ENCODE measurements at places on chromosomes 11 and 22.
A peak's percentile ranks its signal among the peaks of the same experiment; 100 is the strongest.

- DNase-seq: no peak
These were observed 4.6 kb downstream of the KRTAP5-8 start for GRCh38 chr11:71542382-71542781.

GRCh38 chr11:12192794-12193514 is 82.6 kb downstream of the MICAL2 start:
- no peak for DNase-seq

- peak; percentile 89 for DNase-seq
These were observed 3.1 kb downstream of the ILK start for GRCh38 chr11:6606471-6607189.

GRCh38 chr11:69698362-69698761 is 5.5 kb downstream of the FGF19 start:
- no peak for DNase-seq

DNA sequence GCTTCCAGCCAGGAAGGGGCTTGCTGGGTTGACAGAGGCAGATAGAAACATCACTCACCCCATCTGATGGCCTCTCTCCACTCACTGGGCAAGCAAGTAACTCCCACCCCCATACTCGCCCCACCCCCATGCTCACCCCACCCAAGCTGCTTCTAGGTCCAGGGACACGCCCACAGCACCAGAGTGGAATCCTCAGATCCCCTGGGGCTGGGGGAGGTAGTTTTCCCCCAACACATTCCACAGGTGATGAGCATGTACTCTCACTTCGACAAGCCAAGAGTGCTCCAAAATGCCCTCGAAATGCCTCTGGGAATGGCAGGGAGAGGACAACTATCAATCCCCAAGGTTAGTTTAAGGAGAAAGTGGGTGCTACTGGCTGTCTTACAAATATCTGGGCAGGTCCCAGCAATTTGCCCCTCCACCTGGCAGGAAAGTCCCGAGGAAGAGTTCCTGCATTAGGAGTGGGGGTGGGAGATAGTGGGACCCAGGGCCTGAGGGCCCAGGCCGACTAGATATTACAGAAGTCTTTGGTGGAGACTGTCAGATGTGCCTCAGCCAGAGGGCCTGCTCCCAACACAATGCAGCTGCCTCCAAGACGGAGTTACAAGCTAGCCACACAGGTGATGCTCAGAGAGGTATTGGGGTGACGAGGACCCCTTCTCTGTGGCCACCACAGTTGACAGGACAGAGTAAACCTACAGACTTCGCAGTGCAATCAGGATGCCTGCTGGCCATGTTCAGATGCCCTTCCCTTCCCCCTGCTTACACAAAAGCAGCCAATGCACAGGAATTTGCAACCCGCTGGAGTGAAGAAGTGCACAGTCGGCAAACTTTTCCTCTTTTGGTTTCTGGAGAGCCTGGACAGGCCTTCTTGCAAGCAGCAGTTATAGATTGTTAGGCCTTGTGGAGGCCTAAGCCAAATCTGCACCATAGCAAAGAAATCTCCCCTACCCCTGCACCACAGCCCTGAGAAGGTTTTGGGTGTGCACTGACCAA is 2.9 kb upstream of the LMO1 start:
- DNase-seq: no peak

DNA sequence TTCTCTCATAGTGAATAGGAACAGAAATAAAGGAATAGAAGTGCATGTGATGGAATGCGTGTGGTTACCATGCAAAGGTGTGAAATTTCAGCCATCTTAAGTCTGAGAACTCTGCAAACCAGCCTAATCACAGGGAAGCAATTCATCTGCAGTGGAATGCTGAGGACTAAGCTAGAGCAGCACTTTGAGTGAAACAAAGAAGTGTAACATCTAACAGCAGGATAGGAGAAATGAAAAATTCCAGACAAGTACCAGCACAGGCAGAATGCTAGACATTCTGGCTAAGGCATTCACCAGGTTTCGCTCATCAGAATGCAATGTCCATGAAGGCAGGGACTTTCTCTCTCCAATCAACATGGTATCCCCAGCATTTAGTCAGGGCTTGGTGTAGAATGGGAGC is 41.2 kb upstream of the SLC36A4 start:
- DNase-seq: no peak

DNA sequence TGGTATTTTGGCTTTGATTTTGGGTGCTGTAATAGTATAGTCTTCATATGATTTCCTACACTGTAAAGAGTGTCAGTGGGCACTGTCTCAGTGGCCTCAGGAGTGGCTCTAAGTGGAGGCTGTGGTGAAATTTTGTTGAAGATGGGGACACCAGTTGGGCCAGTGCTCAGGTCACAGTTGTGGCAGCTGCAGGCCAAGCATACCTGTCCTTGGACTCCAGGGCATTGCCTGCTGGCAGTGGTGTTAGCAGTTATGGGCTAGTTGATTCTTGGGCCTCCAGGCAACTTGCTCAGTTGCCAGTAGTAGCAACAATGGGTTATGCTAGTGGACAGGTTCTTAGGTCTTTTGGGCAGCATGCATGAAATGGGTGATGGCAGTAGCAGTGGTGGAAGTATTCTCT is 39.2 kb upstream of the SLC22A25 start:
- DNase-seq: no peak

DNA sequence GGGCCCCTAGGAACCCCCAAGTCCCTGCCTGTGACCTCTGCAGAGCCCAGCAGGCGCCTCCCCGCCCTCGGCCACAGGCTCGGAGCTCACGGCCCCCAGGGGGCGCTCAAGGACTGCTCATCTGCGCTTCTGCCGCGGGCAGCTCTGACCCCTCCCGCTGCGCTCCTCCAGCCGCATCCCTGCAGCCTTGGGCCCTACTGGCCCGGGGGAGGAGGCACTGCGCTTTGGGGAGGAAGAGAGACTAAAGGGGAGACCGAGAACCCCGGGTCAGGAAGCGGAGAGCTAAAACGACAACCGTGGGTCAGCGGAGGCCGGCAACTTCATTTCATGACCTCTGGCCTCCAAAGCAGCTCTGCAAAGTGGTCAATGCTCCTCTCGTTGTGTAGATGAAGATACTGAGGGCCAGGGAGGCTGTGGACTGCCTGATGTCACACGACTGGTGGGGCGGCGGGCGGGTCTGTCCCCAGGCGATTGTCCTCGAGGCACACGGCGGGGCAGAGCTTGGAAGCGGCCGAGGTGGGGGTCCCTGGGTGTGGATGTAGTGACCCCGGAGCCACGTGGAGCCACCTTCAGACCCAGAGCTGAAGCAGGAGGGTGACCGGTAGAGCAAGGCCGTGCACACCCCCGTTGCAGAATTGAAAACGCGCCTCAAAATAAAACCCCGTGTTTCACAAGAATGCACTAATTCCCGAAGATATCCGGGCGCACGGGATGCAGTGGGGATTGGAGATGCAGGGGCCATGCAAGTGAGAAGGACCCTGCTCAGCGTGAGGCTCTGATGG is 2.7 kb upstream of the KRTAP5-6 start:
- DNase-seq: peak; percentile 98

DNA sequence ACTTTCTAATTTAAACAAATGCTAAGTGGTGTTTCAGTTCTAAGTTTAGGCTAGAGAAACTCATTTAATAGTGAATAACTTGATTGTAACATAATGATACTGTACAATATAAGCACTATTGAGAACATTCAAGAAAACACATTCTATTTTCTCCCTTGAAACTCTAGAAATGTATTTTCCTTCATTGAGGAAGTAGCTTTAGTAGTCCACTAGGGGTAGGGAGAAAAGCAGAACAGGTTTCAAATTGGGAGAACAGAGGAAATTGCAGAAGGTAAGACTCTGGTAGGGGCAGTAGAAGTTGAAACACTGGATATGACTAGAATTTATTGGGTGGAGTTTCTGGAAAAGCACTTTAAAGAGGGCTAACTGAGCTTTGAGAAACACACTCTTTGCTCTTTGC is 31.6 kb upstream of the MPPED2 start:
- DNase-seq: no peak

- DNase-seq: no peak
These were observed 117.0 kb downstream of the FBXO7 start for GRCh38 chr22:32591620-32592019.

DNA sequence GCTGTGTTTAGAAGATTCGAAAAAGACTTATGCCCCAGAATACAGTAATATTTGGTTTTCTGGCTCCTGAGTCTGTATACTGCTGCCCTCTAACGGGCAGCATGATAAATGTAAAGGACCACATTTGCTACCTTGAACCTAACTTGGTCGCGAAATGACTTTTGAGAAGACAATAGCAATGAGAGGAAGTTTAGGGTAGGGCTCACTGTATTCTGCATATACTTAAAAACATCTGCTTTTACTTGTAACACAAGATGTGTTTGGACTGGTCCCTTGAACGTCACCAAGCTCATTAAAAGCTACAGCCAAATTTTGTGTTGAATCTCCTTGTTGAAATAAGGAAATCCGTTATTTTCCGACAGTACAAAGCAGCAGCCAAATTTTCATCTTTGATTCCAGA is 309.1 kb downstream of the SWAP70 start:
- DNase-seq: no peak

DNA sequence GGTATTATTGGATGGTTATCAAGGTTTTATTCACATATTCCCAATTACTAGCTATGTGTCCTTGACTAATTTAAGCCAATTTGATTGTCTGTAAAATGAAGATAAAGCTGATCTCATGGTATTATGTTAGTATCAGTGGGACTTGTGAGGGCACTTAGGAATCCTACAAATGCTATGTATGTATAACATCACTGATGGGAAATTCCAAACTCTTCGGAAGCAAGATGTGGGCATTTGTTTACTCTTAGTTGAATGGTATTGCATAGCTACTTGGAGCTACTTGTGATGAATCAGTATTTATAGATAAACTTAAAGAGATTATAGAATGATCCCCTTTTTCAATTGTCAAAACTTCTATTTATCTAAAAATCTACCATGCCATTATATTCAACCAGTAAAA is 239.9 kb downstream of the CNTN5 start:
- no peak for DNase-seq

GRCh38 chr11:27388001-27388400 is 25.0 kb upstream of the CCDC34 start:
- no peak for DNase-seq

DNA sequence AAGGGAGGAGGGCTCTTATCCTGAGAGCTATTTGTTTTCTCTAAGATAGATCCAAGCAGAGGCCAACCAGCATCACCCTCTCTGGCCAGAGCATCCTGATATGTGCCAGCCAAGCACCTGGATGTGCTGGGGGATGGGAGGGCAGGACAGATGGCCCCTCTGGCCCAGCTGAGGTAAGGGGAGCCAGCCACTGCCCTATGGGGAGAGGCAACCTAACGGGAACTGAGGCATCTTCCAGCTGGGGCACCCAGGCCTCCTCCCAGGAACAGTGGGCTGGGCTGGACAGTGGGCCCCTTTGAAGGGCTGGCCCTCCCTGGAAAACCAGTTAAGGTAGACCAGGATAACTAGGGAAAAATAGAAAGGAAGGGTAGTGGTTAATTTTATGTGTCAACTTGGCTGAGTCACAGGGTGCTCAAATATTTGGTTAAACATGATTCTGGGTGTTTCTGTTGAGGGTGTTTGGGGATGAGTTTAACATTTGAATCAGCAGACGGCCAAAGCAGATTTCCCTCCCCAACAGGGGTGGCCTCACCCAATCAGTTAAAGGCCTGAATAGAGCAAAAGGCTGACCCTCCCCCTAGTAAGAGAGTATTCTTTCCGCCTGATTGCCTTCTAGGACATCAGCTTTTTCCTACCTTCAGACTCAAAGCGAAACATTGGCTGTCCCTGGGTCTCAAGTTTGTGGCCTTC is 595.1 kb downstream of the BUD13 start:
- no peak for DNase-seq

- no peak for DNase-seq
These were observed 40.6 kb downstream of the RSF1 start for GRCh38 chr11:77779935-77780334.

GRCh38 chr22:36486619-36487384 is 5.4 kb upstream of the TXN2 start:
- DNase-seq: no peak

DNA sequence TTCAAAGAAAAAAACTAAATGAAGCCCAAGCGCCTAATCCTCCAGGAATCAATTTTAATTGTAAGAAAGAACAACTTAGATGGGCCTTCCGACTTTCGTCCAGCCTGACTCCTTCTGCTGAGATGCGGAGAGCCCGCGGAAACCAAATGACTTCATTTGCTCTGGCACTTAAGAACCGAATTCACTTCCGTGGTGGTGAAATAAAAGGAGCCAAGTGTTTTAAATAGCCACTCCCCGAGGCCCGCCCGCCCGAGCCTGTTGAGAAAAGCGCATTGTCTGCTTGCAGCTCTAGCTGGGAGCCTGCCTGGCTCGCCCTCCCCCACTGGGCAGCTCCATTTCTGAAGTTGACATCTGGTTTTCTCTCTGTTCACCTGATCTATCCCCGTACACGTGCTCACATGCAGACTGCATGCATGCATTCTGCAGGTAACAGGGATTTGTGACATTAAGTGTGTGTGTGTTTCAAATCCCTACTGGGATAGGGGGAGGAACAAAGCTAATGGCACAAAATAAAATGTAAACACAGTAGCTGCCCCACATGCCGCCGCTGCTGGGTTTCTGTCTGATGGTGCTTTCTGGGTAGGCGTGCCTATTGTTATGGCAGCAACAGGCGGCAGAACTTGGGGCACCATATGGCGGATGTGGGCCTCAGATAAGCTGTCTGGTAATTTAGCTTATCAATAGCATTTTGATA is 6.2 kb downstream of the TEAD1 start:
- DNase-seq: peak; percentile 88

DNA sequence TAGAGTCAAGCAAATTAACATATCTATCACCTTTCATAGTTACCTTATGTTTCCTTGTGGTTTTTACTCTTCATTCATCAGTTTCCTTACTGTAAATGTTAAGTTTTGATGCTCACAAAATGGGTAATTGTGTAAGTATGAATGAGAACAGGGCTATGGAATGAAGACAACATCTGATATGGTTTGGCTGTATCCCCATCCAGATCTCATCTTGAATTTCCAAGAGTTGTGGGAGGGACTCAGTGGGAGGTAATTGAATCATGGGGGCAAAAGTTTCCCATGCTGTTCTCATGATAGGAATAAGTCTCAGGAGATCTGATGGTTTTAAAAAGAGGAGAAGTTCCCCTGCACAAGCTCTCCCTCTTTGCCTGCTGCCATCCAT is 107.6 kb downstream of the CCDC34 start:
- DNase-seq: no peak

GRCh38 chr22:44181033-44181911 is 547 bp downstream of the PARVG start:
- DNase-seq: no peak

Data from H1 (cell line).